Heart left ventricle (tissue), 16 donors: ENCODE measurements at places on chromosomes 2 and 18.

- DNase-seq, result no peak
Observed at GRCh38 chr18:6792391-6792790, 62.9 kb downstream of the ARHGAP28 start.

DNA sequence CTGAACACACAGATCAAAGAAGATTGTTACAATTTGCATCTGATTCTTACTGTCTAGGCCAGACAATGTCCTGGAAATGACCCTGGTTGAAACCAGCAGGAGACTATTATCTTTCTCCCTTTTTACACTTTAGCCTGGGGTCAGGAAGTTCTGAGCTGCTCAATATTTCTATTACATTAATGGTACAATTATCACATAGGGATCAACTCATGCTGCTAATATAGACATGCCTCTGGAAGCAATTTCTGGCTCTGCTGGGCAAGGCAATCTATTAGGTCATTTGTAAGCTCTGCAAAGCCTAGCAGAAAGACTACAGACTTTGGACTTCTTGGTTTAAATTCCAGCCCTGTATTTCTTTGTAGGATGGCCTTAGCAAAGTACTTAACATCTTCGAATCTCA lies 205.3 kb downstream of the LRP1B start:
- DNase-seq, result no peak

- DNase-seq, result peak; percentile 96
Observed at GRCh38 chr2:53970724-53971602, at the start of gene PSME4. PSME4 (minus strand) TSS chr2:53970993; CDS start chr2:53970784, 209 bp downstream.

GRCh38 chr2:181807526-181807925 lies 84.0 kb upstream of the ITPRID2 start:
- no peak for DNase-seq

DNA sequence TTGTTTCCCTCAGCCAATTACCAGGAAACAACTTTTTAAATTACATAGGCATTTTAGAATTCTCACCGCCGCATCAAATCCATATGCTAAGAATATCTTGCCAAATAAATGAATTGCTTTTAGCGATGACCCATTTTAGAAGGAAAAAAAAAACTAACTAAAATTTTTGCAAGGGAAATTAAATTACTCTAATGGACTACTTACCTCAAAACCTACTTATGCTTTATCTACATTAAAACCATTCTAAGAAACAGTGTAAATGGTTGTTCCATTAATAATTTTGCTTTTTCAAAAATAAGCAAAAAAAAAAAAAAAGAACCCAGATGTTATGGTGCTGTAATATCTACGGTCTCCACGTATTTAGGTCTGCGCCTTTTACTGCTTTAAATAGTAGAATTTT lies 73.5 kb upstream of the CCDC150 start:
- no peak for DNase-seq

DNA sequence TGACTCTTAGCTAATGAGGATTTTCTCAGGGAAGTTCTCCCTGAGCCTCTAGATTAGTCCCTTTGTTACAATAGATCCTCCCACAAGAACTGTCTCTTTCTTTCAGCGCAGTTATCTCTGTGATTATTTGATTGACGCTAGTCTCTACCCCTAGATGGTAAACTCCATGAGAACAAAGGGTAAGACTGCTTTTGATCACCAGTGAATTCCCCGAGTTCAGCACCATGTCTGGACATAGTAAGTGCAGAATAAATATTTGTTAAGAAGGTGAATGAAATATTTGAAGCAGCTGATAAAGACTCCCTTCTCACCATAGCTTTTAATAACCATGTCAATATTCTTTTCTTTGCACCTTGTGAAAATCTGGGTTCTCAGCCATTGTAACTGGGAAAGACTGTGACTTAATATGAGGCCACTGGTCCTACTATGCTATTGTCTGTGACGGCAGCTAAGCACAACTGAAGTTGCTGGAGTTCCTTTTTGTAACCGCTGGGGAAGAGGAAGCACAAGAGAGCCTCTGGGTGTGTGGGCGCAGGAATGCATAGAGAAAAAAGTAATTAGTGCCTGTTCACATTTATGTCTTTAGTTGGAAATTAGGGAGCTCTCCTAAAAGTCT lies 214.7 kb downstream of the TGIF1 start:
- DNase-seq, result no peak

- no peak for DNase-seq
Observed at GRCh38 chr18:13562494-13563029, 163.8 kb downstream of the FAM210A start.

DNA sequence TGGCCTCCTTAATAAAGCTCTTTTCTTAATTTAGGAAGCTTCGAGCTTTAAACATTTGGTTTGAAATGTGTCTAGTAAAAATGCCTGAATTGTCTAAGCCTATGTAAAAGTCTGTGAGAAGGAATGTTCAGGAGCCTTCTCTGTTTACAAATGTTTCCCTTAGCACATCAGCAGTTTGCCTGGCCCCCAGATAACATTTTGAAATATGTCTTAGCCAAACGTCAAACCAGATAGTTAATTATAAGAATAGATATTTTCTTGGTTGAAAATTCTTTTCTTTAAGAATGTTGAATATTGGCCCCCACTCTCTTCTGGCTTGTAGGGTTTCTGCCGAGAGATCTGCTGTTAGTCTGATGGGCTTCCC lies 498.6 kb downstream of the CCDC85A start:
- no peak for DNase-seq

- DNase-seq, result no peak
Observed at GRCh38 chr18:48304906-48305693, 104.1 kb downstream of the ZBTB7C start.
